AG09309 (cell line): ENCODE measurements at places on chromosomes 16 and 17.

- no peak for DNase-seq
These were observed 56.3 kb downstream of the METRNL start for GRCh38 chr17:83135692-83136091.

GRCh38 chr16:3866703-3867431 is 13.6 kb downstream of the CREBBP start:
- no peak for DNase-seq

DNA sequence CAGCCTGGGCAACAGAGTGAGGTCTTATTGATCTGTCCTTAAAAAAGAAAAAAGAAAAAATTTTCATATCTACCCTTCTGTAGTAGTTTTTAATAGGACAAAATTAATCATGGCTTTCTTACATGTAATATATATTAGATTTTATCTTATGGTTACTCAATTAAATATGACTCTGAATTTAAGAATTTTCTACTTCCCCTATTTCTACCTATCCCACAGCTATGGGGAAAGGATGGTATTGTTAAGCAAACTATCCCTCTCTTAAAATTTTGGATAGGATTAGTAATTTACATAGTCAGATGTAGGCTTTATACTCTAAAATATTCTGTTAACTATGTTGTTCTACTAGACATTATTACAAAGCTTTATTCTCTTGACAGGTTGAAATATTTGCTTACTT is 62.5 kb downstream of the NQO1 start:
- no peak for DNase-seq

DNA sequence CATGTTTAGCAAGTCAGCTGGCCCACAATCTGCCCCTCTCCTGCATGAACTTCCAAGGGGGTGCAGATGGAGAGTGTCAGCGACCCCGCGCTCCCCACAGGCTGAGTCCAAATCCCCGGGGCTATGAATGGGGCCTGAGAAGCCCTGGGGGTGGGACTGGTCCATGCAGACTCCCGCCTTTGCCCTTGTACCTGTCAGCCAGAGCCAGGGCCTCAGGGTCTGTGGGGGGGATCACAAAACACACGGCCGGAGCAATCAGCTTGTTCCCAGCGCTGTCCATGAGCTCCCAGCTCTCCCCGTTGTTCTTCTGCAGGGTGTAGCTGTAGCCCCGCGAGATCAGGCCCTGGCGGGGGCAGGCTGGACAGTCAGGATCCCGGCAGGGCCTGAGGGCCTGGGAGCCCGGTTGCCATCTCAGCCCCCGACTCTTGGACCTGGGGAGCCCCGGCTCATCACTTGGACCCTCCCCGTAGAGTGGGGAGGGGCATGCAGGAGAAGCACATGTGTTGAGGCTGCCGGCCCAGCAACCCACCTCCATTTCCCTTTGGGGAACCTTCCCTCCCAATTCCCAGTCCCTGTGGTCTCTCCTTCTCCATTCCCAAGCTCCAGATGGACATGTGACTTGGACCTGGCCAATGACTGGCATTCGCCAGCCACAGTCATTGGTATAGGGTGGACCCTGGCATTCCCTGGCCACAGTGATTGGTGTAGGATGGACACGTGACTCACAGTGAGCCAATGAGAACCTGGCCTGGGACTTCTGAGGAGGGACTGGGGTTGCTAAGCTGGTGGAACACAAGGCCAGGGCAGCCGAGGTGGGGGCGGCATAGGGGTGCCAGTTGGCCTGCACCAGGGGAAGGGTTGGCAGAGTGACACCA is 42.4 kb downstream of the PPL start:
- DNase-seq, result no peak

DNA sequence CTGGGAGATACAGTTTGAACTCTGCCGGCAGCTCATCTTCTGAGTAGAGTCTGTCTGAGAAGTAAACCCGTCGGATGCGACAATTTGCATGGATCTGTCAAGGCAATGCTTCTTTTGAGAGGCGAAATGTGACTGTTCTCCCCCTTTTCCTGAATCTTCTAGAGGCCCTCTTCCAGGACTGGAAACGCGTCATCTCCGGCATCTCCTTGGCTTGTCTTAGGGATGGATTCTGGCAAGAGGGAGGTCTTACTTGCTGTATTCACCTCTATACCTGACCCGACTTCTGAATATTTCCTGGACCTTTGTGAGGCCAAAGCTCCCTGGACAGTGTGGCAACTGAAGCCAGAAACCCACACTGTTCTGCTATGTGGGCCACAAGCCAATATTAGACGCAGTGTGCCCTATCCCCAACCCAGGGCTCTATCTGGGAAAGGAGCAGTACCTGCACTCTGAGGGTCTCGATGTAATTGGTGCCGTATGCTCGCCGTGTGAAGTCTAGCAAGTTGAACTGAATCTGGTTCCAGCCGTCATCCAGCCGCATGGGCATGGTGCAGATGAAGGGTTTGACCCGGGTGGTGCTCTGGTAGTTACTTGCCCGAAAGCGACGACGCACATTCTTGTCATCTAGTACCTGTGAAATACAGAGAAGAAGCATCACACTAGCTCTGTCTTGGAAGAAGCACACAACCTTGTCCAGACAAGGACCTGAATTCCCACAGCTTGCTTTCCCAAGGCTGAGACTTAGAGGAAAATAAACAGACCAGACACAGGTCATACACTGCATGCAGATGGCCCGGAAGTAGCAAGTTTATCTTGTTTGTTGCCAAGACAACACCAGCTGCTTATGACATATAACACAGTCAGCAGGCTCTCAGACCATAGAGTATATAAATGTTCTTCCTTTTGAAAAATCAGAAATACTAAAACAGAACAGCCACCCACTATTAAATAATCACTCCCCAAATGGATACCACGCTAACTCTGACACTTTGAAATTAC is 14.1 kb downstream of the CFAP20 start:
- no peak for DNase-seq

GRCh38 chr16:318628-319027 is 33.9 kb downstream of the AXIN1 start:
- DNase-seq, result no peak

- peak; percentile 63 for DNase-seq
These were observed 2.0 kb upstream of the YPEL2 start for GRCh38 chr17:59329176-59330052.

GRCh38 chr17:77163001-77163400 is 22.2 kb downstream of the SEC14L1 start:
- DNase-seq, result no peak

DNA sequence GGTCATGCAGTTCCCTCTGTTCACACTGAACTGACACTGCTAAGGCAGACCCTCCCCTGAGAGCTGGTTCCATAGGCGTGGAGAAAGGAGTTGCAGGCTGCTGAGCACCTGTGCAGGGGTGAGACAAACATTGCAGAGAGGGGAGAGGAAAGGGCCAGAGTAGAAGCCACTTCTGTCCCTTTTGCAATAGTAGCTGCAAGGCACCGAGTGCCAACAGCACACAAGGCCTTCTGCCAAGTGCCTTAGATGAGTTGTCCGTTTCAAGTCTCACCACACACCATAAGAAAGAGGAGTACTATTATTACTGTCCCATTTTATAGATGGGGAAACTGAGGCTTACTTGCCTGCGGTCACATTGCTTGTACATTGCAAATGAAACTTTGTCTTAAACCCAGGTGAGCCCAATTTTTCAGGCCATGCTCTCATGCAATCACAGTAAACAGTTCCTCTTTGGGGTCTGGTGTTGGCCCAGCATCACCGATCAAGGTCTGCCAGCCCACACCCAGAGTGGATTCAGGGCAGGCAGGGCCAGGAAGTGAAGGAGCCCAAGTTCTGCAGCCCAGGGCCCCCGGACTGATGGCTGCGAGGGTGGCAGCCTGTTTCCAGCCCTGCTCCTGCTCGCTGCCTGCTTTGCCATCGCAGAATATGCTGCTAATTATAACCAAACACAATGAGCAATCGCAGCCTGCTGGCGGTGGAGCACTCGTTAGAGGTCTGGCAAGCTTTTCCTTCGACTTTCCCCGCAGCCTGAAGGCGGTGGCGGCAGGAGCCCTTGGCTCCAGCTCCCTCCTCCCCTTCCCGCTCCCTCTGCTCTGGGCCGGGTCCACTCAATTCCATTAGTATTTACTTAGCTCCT is 36.8 kb upstream of the DYNLL2 start:
- no peak for DNase-seq

- DNase-seq, result no peak
These were observed 114.2 kb downstream of the HAPSTR1 start for GRCh38 chr16:9205661-9206060.

GRCh38 chr17:45686250-45686649 is 97.9 kb upstream of the CRHR1 start:
- no peak for DNase-seq

GRCh38 chr17:64017381-64017980 is 3.0 kb downstream of the ICAM2 start:
- no peak for DNase-seq

- no peak for DNase-seq
These were observed 21.7 kb downstream of the SPHK1 start for GRCh38 chr17:76405967-76406647.

- no peak for DNase-seq
These were observed 57.1 kb upstream of the ANKFN1 start for GRCh38 chr17:56096026-56096810.

DNA sequence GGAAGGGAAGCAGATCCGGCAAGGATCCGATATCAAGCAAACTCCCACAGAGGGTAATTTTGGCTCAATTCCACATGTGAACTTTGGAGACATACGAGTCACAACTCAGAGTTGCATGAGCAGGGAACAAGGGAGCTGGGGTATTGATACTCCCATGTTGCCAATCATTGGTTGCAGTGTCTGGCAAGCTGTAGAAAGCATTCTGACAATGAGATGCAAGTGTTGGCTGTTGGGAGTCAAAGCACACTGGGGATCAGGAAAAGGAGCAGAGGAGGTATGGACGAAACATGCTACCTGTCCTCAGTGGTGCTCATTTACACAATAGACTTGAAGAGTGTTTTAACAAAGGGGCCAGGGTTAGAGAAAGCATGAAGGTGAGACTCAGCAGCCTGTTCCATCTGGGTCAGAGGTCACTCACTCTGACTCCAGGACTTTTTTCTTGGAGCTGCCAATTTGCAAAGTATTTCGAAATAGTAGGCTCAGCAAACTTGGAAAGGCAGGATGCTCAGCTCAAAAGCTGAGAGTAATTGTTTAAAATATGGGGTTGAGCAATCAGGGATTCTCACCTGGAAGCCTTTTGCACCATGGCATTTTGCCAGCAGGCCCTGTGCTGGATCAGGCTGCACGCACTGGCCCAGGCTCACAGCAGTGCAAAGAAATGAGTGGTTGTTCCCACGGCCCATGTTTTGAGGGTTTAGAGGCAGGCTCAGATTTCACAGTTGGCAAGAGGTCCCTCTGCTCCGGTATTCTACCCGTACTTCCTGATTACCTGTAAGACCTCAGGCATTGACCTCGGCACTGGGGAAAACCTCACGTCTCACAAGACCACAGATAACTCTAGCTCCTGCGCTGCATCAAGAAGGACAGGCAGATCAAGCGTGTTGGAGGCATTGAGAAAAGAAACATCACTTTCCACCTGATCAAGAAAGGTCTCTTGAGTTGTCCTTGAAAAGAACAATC is 17.6 kb upstream of the NKD1 start:
- DNase-seq, result no peak

GRCh38 chr16:86042393-86042792 is 143.4 kb downstream of the IRF8 start:
- no peak for DNase-seq

- DNase-seq, result no peak
These were observed 376.2 kb upstream of the TOM1L1 start for GRCh38 chr17:54524501-54524900.

- no peak for DNase-seq
These were observed 22.0 kb downstream of the EARS2 start for GRCh38 chr16:23534868-23535860.

- no peak for DNase-seq
These were observed 19.7 kb downstream of the GOSR2 start for GRCh38 chr17:46942441-46943217.

GRCh38 chr17:77959926-77960521 is 1.5 kb downstream of the TNRC6C start:
- no peak for DNase-seq

DNA sequence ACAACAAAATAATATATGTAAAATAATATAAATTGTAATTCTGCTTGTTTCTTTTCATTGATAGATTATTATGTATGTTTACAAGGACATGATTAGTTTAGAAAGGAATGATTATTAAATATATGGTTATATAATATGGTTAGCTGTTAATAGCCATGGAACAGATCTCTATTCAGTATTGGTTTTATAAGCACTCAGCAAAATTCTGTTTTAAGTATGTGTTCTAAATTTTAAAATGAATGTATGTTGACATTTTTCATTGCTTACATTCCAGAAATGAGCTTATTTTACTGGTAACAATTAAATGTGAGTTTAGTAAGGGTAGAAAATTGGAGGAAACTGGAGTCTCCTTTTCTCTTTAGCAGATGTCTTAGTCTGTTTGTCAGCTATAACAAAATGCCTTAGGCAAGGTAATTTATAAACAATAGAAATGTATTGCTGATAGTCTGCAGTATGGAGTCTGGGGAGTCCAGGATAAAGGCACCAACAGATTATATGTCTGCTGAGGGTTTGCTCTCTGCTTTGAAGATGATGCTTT is 45.4 kb downstream of the NFAT5 start:
- DNase-seq, result no peak

- DNase-seq, result no peak
These were observed 3.1 kb downstream of the PLCG2 start for GRCh38 chr16:81782236-81782635.

DNA sequence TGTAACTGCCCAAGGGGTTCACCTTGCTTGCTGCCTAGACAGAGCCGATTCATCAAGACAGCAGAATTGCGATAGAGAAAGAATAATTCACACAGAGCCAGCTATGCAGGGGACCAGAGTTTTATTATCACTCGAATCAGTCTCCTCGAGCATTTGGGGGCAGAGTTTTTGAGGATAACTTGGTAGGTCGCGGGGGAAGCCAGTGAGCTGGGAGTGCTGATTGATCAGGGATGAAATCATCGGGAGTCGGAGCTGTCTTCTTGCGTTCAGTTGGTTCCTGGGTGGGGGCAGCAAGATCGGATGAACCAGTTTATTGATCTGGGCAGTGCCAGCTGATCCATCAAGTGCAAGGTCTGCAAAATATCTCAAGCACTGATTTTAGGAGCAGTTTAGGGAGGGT is 9.1 kb downstream of the ITGAM start:
- DNase-seq, result no peak

DNA sequence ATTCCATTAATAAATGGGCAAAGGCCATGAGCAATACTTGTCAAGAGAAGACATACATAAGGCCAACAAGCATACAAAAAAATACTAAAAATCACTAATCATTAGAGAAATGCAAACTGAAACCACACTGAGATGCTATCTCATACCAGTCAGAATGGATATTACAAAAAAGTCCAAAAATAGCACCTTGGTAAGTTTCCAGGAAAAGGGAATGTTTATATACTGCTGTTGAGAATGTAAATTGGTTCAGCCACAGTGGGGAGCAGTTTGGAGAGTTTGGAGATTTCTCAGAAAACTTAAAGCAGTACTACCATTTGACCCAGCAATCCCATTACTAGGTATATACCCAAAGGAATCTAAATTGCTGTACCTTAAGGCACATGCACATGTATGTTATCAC is 467.7 kb downstream of the CDH11 start:
- no peak for DNase-seq
